ENCODE measurements at places on chromosomes 1 and 21. TPM values are rescaled to one million over a fixed set of nuclear protein-coding genes. Genes with fewer than 3 reads are reported as not detected.

Gene ZNF683
- total RNA-seq, result not detected

Gene CFHR5
- total RNA-seq, result not detected

Gene FCGR3A
- not detected for total RNA-seq

Gene BEND5
- 0.75 TPM for total RNA-seq

Gene STUM
- total RNA-seq, result not detected

Gene ZNF670
- 2.3 TPM for total RNA-seq

Gene GJB3
- 11.8 TPM for total RNA-seq

Gene SLAMF9
- 1.8 TPM for total RNA-seq

Gene IGFN1
- 0.49 TPM for total RNA-seq

Gene IFFO2
- total RNA-seq, result 43.2 TPM

Gene SERPINC1
- not detected for total RNA-seq

Gene PTPRF
- total RNA-seq, result 58.2 TPM

Gene KCNJ15
- 0.19 TPM for total RNA-seq

Gene CHRM3
- total RNA-seq, result 9.9 TPM

Gene KCNH1
- 2.0 TPM for total RNA-seq

Gene LIPI
- total RNA-seq, result not detected

Gene SZRD1
- total RNA-seq, result 90.1 TPM

Gene PRAMEF13
- not detected for total RNA-seq

Gene SPRR2B
- not detected for total RNA-seq

Gene PCP4
- total RNA-seq, result not detected

Gene SLC45A3
- 13.4 TPM for total RNA-seq

Gene HSD17B7
- total RNA-seq, result 7.3 TPM

Gene FAAH
- total RNA-seq, result 1.5 TPM

Gene ELOVL1
- total RNA-seq, result 57.5 TPM

Gene SLAMF8
- not detected for total RNA-seq

Gene SPATA17
- total RNA-seq, result 2.4 TPM

Gene RBM15
- total RNA-seq, result 62.0 TPM

Gene THEM5
- not detected for total RNA-seq

Gene OR2L3
- not detected for total RNA-seq

Gene ARHGEF16
- not detected for total RNA-seq

Gene SPATA6
- 13.4 TPM for total RNA-seq

Gene ATP1A2
- total RNA-seq, result not detected

Gene TCHHL1
- not detected for total RNA-seq

Gene RCSD1
- total RNA-seq, result not detected

All from A375 (cell line).